Forelimb muscle (tissue), 1 donor: ENCODE measurements at places on chromosomes 3 and 15.

GRCh38 chr15:60744826-60745460 is 266.0 kb upstream of the ICE2 start:
- peak; percentile 17 for DNase-seq

DNA sequence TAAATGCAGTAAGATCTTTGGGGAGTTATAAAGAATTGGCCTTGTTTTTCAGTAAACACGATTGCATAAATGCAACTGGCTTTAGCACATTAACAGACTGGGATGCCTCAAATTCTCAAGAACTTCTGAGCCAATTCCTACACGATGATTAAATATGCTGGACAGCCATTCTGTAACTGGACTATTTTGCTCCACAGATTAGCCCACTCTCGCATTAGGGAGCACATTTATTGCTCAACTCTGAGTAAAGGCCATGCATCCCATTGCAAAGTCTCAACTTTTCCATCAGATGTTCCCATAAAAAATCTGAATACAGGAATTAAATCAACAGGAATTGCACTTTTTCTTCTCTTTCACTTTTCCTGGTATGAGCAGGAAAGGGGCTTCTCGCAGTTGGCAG is 66.7 kb upstream of the PRICKLE2 start:
- peak; percentile 81 for DNase-seq

- no peak for DNase-seq
These were observed 847 bp downstream of the WHAMM start for GRCh38 chr15:82810061-82810889.

GRCh38 chr15:72271895-72272212 is 500 bp downstream of the PARP6 start:
- no peak for DNase-seq
